ENCODE measurements at places on chromosomes 13 and 19.
A peak's percentile ranks its signal among the peaks of the same experiment; 100 is the strongest.

DNA sequence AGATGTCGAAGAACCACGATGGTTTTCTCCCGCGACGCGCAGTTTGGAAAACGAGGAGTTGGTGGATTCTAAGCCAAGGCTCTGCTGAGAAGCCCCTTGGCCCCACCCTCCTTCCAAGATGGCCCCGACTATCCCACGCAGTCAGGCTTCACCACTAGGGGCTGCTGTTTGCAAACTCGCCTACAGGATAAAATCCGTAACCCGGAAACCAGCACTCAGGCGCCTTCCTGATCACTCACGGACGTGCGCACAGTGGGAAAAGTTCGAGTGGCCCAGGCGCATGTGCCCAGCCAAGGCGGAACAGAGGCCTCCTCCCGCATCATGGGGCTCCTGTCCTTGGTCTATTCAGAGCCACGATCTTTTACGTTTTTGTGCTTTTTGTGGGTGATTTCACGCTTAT is 19.2 kb upstream of the UQCR11 start:
- no peaks in the 10 kb centered on the region for H3K36me3 ChIP-seq
- no peak overlapping the region for H3K27ac ChIP-seq
- H3K4me1 ChIP-seq = no peaks in the 10 kb centered on the region
- DNase-seq = peak; percentile 52
- no peaks in the 10 kb centered on the region for H3K27me3 ChIP-seq

- H3K36me3 ChIP-seq = no peaks in the 10 kb centered on the region
- no peaks in the 10 kb centered on the region for H3K4me1 ChIP-seq
- no peak overlapping the region for H3K4me3 ChIP-seq
- no peak overlapping the region for H3K27ac ChIP-seq
- peaks cover 23% of the 10 kb centered on the region for H3K27me3 ChIP-seq
Observed at GRCh38 chr13:52832313-52832712, 16.1 kb downstream of the PCDH8 start.

DNA sequence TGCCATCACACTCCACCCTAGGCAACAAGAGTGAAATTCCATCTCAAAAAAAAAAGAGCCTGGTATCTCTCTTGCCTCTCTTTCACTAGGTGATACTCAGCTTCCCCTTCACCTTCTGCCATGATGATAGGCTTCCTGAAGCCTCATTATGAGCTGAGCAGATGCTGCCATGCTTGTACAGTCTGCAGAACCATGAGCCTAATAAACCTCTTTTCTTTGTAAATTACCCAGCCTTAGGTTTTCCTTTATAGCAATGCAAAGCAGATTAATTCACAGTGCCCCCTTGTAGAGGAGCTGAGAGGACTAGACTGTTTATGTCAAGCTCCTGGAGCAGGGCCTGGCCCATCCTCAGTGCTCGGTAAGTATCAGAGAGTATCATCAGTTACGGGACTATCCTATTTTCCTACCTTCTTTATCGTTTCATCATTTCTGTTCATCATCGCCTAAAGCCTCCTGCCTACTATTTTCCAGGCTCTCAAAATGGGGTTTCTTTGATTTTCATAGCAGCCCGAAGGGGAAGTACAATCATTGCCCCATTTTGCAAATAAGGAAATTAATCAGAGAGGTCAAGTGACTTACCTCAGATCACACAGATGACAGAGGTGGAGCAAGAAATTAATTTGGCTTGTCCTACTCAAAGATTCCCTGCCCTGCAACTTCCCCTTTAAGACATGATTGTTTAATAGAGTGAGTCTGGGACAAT is 33.5 kb upstream of the IGSF23 start:
- H3K4me1 ChIP-seq = no peaks in the 10 kb centered on the region
- H3K36me3 ChIP-seq = no peaks in the 10 kb centered on the region
- H3K4me3 ChIP-seq = no peak overlapping the region
- H3K27ac ChIP-seq = no peak overlapping the region

DNA sequence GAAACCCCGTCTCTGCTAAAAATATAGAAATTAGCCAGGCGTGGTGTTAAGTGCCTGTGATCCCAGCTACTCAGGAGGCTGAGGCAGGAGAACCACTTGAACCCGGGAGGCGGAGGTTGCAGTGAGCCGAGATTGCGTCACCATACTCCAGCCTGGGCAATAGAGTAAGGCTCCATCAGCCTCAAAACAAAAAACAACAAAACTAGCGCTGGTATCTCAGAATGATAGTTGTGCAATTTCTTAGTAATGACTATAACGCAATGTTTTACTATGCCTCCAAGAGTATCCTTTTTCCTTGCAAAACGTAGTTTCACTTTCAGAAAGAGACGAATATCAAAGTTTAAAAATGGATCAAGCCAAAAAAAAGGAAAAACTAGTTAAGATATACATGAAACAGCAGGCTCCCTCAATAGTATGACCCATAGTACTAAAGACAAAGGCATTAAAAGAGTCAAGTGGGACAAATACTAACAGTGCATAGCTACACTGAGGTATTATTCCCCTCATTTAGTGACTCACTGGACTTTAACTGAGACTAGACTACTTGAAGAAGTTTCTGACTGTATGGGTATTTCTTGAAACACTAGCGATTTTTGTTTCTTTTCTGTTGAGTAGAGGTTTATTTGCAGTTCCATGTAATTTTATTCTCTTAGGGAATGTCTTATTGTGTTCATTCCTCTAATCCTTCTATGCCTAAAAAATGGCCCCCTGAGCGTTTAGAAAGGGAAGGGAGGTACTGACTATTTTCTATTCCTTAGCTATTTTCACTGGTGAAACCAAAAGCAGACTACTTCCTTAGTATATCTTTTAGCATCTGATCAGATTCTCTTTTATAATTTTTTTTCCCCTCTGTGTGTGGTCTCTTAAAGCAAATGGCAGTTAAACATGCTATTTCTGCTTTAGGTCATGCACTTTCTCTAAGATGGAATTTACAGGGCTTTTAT is 10.4 kb upstream of the ITM2B start:
- H3K4me3 ChIP-seq = no peak overlapping the region
- H3K27ac ChIP-seq = peak overlapping the region; percentile 7
- H3K36me3 ChIP-seq = peaks cover under 1% of the 10 kb centered on the region
- H3K4me1 ChIP-seq = peaks cover 34% of the 10 kb centered on the region
- H3K27me3 ChIP-seq = peaks cover 15% of the 10 kb centered on the region

DNA sequence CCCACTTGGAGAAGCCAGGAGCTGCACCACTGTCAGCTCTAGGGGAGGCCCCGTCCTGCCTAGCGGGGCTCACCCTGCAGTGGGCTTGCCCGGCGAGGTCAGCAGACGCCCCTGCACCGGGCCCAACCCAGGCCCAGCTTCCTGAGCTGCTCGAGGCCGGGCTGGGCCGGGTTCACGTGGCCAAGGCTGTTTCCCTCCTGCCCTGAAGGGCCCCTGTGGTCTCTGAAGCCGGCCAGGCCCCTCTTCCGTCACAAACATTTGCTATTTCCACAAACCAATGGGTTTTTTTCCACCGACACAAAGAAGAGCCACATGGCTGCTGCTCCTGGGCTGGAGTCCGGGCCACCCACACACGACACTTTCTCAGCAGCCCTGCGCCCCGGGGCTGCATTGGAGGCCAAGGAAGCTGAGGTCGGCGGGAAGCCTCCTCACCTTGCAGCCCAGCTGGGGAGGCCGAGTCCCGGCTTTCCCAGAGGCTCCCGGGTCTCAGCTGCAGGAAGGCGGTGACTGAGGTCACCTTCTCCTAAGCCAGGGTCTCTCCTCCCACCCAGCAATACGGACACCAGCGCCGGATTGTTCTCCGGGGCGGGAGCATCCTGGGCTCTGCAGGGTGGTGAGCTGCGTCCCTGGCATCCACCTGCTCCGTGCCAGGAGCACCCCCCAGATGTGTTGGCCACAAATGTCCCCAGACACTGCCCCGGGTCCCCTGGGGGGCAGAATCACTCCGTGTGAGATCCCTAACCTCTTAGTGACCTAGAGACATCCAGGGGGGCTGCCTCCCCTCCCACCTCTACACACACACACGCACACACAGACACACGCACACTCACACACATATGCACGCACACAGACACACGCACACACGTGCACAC is 80.5 kb downstream of the GADD45B start:
- no peaks in the 10 kb centered on the region for H3K36me3 ChIP-seq
- no peaks in the 10 kb centered on the region for H3K27me3 ChIP-seq
- H3K27ac ChIP-seq = no peak overlapping the region
- DNase-seq = no peak
- H3K4me1 ChIP-seq = peaks cover 49% of the 10 kb centered on the region
- H3K4me3 ChIP-seq = no peak overlapping the region
